ENCODE measurements at places on chromosomes 2 and 18. TPM values are rescaled to one million over a fixed set of nuclear protein-coding genes. Genes with fewer than 3 reads are reported as not detected.

SERPINB3 gene
- total RNA-seq, result not detected

VWA3B gene
- 0.33 TPM for total RNA-seq

TRABD2A gene
- 0.61 TPM for total RNA-seq

KANSL1L gene
- total RNA-seq, result 23.4 TPM

AFF3 gene
- 3.1 TPM for total RNA-seq

FMNL2 gene
- 33.7 TPM for total RNA-seq

TEX44 gene
- not detected for total RNA-seq

ZAP70 gene
- total RNA-seq, result 1.1 TPM

DNA sequence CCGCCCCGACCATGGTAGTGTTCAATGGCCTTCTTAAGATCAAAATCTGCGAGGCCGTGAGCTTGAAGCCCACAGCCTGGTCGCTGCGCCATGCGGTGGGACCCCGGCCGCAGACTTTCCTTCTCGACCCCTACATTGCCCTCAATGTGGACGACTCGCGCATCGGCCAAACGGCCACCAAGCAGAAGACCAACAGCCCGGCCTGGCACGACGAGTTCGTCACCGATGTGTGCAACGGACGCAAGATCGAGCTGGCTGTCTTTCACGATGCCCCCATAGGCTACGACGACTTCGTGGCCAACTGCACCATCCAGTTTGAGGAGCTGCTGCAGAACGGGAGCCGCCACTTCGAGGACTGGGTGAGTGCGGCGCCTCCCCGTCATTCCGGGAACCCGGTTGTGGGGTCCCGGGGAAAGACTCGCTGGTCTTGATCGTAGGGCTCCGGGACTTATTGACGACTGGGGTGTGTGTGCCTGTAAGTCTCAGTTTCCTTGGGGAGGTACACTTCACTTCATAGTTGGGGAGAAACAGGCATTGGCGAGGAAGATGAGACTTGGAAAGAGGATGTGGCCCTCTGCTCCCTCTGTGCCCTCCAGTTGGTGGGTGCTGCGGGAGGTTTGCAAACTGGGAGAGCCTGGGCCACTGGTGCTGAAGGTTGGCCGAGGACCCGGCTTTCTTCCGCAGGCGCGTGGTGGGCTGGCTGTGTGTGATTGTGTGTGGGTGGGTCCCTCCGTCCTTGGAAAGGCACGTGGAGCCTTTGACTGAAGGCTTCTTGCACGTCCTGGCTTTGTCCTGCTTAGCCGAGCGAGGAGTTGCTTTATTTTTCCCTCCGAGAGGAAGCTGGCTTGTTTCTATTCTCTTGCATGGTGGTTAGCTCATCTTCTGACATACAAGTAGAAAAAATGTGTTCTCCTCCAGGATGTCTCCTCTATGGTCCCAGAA, 886 bp downstream of the PRKCE start:
- no peaks in the 10 kb centered on the region for H3K27me3 ChIP-seq
- peak; percentile 51 for DNase-seq
- H3K4me3 ChIP-seq, result peak overlapping the region; percentile 39

DNA sequence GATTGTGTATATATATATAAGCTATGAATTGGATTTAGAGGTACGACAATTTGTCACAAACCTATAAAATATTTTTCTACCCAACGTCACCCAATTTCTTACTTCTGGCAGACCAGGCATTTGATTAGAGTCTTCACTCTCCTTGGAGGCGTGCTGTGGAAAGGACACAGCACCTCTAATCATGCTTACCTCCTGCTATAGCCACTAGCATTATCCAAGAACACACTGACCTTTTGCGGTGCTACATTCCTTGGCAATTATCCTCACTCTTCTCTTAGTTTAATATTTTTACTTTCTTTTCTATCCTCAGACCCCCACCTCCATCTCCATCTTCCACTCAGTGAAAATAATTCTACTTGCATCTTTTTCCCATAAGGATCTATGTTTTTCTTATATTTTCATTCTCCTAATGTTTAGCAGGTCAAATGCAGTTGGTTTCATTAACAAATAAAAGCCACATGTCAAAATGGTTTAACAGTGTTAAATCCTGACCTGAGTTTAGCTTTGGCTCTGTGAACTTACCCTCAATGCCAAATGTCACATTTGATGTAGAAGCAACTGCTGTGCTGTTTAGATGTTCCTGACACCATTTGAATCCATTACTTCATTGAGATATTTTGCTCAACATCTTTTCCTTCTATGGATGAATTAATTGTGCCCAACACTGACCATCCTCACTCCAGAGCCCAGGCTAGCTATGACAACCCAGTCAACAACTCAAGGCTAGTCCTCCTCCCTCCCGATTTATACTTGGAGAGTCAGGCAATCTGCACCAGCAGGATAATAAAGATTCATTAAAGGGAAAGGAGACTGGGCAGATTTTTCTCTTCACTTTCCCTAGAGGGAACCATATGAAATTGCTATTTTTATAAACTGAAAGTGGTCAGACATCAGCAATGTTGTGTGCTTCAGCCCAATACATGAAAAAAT, 240.5 kb downstream of the MREG start:
- peaks cover 2% of the 10 kb centered on the region for H3K4me1 ChIP-seq
- H3K27ac ChIP-seq, result no peak overlapping the region
- no peak for DNase-seq
- no peaks in the 10 kb centered on the region for H3K36me3 ChIP-seq
- no peaks in the 10 kb centered on the region for H3K27me3 ChIP-seq

DNA sequence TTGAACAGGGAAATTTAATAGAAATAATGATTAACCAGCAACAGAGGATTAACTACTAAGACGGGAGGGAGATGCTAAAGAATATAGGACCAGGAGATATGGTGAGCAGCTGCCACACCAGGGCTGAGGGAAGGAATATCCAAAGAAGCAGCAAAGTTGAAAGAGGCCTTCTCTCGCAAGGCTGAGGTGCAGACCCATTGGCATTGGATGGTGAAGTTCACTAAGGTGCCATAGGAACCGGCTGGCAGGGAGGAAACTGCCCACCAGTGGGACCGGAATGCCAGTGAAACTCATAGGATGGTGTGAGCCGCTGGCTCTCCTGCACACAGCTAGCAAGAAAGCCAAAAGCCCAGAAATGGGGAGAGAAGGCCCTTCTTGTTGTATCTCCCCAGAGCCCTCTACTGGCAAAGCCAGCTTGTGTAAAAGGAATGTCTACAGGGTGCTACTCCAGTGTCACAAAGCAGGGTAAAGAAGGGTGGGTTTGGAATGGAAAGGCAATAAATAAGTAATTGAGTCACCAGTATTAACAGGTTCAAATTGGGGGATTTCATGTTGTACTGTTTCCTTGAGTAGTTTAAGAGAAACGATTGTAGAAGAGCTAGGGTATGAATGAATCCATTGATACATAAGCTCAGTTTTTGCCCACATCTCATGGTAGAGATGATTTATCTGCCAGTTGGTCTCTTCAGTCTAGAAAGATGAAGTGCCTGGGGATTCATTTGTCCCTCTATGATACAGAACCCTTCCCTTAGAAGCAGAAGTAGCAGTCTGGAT, 36.0 kb downstream of the FARP2 start:
- H3K27me3 ChIP-seq, result no peaks in the 10 kb centered on the region
- no peaks in the 10 kb centered on the region for H3K36me3 ChIP-seq
- H3K27ac ChIP-seq, result no peak overlapping the region
- no peak for DNase-seq

GRCh38 chr2:104852090-104852666, 1.7 kb upstream of the POU3F3 start:
- H3K27ac ChIP-seq, result no peak overlapping the region
- H3K27me3 ChIP-seq, result peaks cover 79% of the 10 kb centered on the region
- H3K36me3 ChIP-seq, result no peaks in the 10 kb centered on the region
- H3K4me3 ChIP-seq, result no peak overlapping the region
- no peaks in the 10 kb centered on the region for H3K4me1 ChIP-seq
- no peak for DNase-seq

DNA sequence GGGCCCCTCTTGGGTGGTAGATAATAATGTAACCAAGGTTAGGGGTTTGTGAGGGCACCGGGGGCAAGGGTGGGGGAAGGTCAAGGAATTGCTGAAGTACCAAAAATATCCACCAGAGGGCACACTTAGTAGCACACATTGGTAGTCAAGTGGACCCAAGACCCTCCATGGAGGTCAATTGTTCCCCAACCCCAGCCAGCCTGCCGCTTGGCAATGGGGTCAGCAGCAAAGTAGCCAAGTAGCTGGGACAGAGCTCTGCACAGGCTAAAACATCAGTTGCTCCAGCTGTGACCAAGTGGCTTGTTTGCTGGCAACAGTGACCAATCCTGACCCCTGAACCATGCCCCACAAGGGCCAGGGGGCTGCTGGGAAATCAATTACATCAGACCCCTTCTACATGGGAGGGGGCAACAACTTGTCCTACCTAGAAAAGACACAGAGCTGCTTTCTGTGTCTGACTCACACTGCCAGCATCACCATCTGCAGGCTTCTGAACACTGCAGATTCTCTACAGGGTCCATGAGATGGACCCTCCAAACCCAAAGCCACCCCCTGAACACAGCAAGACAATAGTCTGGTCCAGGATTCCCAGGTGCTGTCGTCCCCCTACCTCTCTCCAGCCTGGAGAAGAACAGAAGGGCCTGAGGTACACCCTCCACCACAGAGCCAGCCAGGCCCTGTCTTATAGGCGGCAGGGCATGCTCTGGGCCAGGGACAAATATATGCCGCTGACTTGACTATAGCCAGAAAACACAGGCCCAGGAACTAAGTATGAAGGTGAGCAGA, 76.0 kb downstream of the EMX1 start:
- no peaks in the 10 kb centered on the region for H3K4me1 ChIP-seq
- DNase-seq, result peak; percentile 38
- H3K27me3 ChIP-seq, result no peaks in the 10 kb centered on the region
- no peak overlapping the region for H3K4me3 ChIP-seq
- no peaks in the 10 kb centered on the region for H3K36me3 ChIP-seq
- no peak overlapping the region for H3K27ac ChIP-seq

- H3K4me1 ChIP-seq, result no peaks in the 10 kb centered on the region
- no peak for DNase-seq
- no peaks in the 10 kb centered on the region for H3K36me3 ChIP-seq
- no peaks in the 10 kb centered on the region for H3K27me3 ChIP-seq
- H3K27ac ChIP-seq, result no peak overlapping the region
These were observed 47.0 kb downstream of the MTCL1 start for GRCh38 chr18:8752329-8752728.

- DNase-seq, result no peak
- no peaks in the 10 kb centered on the region for H3K27me3 ChIP-seq
- H3K36me3 ChIP-seq, result no peaks in the 10 kb centered on the region
- no peaks in the 10 kb centered on the region for H3K4me1 ChIP-seq
These were observed 15.4 kb downstream of the UBE2F start for GRCh38 chr2:237982039-237982725.

DNA sequence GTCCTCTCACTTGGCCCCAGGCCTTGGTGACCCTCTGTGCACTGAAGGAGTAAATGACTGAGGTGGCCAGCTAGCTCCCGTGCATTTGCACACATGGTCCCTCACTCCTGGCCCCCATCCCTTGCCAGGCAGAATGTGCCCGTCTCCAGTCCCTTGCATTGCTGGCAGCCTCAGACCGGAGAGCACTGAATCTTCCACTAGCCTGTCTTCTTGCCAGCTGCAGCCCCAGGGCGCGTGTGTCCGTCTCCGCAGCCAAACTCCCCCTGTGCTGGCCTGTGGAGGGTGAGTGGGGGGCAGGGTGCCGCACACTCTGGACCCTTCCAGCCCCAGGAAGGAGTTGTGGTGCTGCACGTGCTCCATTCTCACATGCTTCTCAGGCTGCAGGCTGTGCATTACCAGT, 35.9 kb downstream of the INPP4A start:
- H3K4me3 ChIP-seq, result no peak overlapping the region
- no peaks in the 10 kb centered on the region for H3K27me3 ChIP-seq
- peak overlapping the region; percentile 73 for H3K27ac ChIP-seq
- no peaks in the 10 kb centered on the region for H3K36me3 ChIP-seq
- peaks cover 29% of the 10 kb centered on the region for H3K4me1 ChIP-seq

DNA sequence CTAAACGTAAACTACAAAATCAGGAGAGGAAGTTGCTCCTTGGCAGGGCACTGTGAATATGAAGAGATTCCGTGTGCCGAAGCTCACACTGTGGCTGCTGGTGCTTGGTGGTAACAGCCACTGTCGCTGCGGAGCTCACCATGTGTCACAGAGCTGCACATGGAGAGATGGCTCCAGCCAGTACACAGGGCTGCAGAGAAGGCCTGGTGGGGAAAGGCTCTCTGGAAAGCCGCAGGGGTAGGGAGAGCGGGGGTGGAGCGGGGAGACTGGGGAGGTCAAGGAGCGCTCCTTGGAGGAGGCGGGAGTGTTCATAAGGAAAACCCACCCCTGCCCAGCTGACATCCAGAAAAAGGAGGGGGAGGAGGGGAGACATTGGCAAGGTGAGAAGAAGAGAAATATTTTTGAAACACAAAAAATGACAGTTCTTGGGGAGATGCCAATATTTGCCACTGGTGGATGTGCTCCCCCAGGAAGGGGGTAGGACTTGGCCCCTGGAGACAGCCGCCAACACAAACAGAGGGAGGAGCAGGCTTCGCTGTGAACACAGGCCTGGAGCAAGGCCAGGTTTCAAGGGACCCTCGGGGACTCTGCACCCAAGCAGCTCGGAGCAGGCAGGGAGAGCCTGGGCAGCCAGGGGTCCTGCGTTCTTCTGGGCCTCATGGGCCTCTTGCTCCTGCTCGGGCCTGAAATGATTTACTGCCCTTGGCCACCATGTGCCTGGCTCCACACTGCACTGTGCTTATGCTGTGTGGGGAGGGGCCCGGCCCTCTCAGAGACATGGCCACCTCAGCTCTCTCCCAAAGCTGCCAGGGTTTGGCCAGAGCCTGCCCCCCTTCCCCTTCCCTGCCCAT, 102.6 kb upstream of the GLI2 start:
- H3K27me3 ChIP-seq, result no peaks in the 10 kb centered on the region
- H3K27ac ChIP-seq, result no peak overlapping the region
- H3K4me1 ChIP-seq, result no peaks in the 10 kb centered on the region
- H3K4me3 ChIP-seq, result no peak overlapping the region

DNA sequence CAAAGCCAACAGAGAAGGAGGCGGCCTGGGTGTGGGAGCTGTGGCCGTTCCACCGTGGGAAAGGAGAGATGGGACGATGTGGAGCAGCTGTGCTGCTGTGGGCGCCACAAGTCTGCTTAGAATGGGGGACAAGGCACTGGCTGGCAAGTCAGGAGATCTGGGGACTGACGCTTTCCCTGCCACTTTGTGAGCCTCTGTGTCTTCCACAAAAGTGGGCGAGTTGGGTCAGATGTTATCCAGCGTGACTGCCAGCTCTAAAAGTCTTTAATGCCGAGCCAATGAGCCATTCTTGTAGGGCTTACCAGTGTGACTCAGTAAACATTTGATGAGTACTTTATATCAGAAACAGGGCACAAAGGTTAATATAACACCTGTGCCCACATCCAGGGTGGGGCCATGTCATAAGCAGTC, 113.6 kb upstream of the MGAT5 start:
- no peaks in the 10 kb centered on the region for H3K36me3 ChIP-seq
- no peak overlapping the region for H3K4me3 ChIP-seq
- H3K4me1 ChIP-seq, result peaks cover 12% of the 10 kb centered on the region
- DNase-seq, result peak; percentile 37
- H3K27ac ChIP-seq, result no peak overlapping the region

GRCh38 chr2:20617892-20618467, 32.9 kb downstream of the HS1BP3 start:
- H3K4me3 ChIP-seq, result no peak overlapping the region
- H3K4me1 ChIP-seq, result peaks cover 29% of the 10 kb centered on the region
- H3K27me3 ChIP-seq, result no peaks in the 10 kb centered on the region
- H3K27ac ChIP-seq, result peak overlapping the region; percentile 90
- DNase-seq, result peak; percentile 100

GRCh38 chr2:37301408-37301807, 23.2 kb downstream of the PRKD3 start:
- H3K4me3 ChIP-seq, result no peak overlapping the region
- peaks cover 27% of the 10 kb centered on the region for H3K4me1 ChIP-seq
- H3K27me3 ChIP-seq, result no peaks in the 10 kb centered on the region
- no peak for DNase-seq
- no peak overlapping the region for H3K27ac ChIP-seq

- H3K27me3 ChIP-seq, result peaks cover 17% of the 10 kb centered on the region
- no peaks in the 10 kb centered on the region for H3K36me3 ChIP-seq
- no peak overlapping the region for H3K27ac ChIP-seq
- H3K4me3 ChIP-seq, result no peak overlapping the region
- DNase-seq, result no peak
- no peaks in the 10 kb centered on the region for H3K4me1 ChIP-seq
These were observed 15.5 kb downstream of the EMX1 start for GRCh38 chr2:72932805-72933204.

All from adrenal gland (tissue), 19 donors.